ENCODE measurements at places on chromosomes 2 and 18. TPM values are rescaled to one million over a fixed set of nuclear protein-coding genes. Genes with fewer than 3 reads are reported as not detected.

DNA sequence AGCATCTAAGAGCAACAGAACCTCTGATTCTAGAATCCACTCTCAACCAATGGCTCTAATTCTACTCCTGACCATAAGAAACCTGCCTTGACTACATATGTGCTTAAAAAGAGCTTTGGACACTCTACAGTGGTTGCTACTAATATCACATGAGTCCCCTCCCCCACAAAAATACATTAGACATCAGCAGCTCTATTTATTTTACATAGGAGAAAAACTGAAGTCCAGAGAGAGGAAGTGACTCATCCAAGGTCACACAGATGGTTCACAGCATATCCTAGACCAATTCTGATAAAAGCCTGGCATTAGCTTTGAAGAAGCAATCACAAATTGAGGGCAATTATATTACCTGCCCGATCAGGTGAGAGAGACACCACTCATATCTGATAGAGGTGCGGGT lies 49.8 kb downstream of the ALK start:
- H3K27ac ChIP-seq = no peak overlapping the region
- H3K4me1 ChIP-seq = no peaks in the 10 kb centered on the region
- H3K36me3 ChIP-seq = no peaks in the 10 kb centered on the region
- peaks cover 3% of the 10 kb centered on the region for H3K27me3 ChIP-seq
- no peak overlapping the region for H3K4me3 ChIP-seq

- H3K4me3 ChIP-seq = no peak overlapping the region
- no peaks in the 10 kb centered on the region for H3K27me3 ChIP-seq
- DNase-seq = no peak
- H3K36me3 ChIP-seq = peaks cover 5% of the 10 kb centered on the region
- no peak overlapping the region for H3K27ac ChIP-seq
Measured at GRCh38 chr2:235055891-235056516, 104.2 kb downstream of the SH3BP4 start.

GRCh38 chr18:33128581-33128980 lies 311.9 kb downstream of the CCDC178 start:
- H3K36me3 ChIP-seq = no peaks in the 10 kb centered on the region
- H3K4me1 ChIP-seq = no peaks in the 10 kb centered on the region
- H3K4me3 ChIP-seq = no peak overlapping the region
- no peak overlapping the region for H3K27ac ChIP-seq
- DNase-seq = no peak
- H3K27me3 ChIP-seq = no peaks in the 10 kb centered on the region

GRCh38 chr2:233692648-233693047 lies at the start of gene UGT1A6:
UGT1A6 (plus strand) TSS chr2:233692890; CDS start chr2:233693005, 115 bp downstream.
- no peak for DNase-seq
- no peaks in the 10 kb centered on the region for H3K36me3 ChIP-seq
- H3K27ac ChIP-seq = peak within 1 kb of the TSS; percentile 53
- peak within 1 kb of the TSS; percentile 38 for H3K4me3 ChIP-seq

DNA sequence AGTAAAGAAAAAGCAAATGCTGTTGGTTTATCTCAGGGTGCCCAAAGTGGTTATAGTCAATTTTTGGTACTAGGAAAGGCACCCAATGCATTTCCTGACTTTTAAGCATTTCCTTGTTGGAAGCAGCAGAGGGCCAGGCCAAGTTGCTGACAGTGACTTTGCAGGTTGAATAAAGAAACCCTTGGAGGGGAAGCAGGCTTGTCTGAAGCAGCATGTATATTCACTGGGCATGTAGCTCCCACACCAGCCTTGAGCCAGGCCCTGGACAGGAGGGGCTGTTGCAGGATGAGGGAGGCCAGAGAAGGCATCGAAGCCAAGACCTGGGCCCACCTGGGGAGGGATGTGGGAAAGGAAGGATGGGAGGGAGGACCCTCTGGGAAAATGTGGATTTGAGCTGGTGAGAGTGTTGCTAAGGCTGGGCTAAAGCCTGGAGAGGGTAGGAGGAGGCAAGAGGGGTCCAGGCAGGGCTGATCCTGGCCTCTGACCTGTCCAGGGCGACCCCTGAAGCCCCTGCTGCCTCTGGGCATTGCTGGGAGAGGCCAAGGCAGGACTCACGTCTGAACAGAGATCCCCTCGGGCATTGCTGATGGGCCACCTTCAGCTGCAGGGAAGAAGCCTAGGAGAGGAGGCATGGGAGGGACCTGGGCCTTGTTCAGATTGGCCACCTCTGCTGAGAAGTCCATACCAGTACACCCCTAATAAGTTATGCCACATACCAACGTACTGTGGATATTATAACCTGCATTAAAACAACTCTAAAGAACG lies 79.6 kb downstream of the STPG4 start:
- no peaks in the 10 kb centered on the region for H3K36me3 ChIP-seq
- H3K4me3 ChIP-seq = no peak overlapping the region
- H3K4me1 ChIP-seq = peaks cover 32% of the 10 kb centered on the region
- no peak for DNase-seq
- no peak overlapping the region for H3K27ac ChIP-seq

DNA sequence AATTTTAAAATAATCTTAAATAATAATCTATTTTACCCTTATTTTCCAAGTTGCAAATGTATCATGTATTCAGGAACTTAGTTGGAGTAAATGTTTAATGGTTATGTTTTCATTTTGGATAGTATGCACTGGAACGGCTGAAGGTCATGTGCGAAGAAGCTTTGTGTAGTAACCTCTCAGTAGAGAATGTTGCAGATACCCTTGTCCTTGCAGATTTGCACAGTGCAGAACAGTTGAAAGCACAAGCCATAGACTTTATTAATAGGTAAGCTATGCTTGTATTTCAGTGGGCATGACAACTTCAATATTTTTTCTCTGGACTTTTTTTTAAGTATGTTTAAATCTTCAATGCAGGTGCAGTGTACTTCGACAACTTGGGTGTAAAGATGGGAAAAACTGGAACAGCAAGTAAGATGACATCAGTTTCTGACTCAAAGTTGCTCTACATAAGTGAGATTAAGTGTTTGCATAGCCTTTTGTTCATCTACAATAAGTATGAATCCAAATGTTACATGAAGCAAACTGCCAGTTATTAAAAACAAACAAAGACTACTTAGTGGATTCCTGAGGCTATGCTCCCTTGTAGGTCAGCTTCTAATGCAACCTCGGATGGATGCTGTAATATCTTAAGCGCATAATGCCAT lies 63.1 kb downstream of the SPOPL start:
- no peak overlapping the region for H3K27ac ChIP-seq
- no peaks in the 10 kb centered on the region for H3K27me3 ChIP-seq
- no peaks in the 10 kb centered on the region for H3K36me3 ChIP-seq
- no peak for DNase-seq

GRCh38 chr18:68826121-68826520 lies 28.2 kb downstream of the CCDC102B start:
- H3K4me1 ChIP-seq = no peaks in the 10 kb centered on the region
- H3K36me3 ChIP-seq = no peaks in the 10 kb centered on the region
- H3K27me3 ChIP-seq = no peaks in the 10 kb centered on the region
- H3K4me3 ChIP-seq = no peak overlapping the region

GRCh38 chr18:4106407-4107033 lies 348.6 kb downstream of the DLGAP1 start:
- peak; percentile 74 for DNase-seq
- H3K4me1 ChIP-seq = no peaks in the 10 kb centered on the region
- H3K4me3 ChIP-seq = no peak overlapping the region
- H3K27me3 ChIP-seq = no peaks in the 10 kb centered on the region
- H3K36me3 ChIP-seq = no peaks in the 10 kb centered on the region

DNA sequence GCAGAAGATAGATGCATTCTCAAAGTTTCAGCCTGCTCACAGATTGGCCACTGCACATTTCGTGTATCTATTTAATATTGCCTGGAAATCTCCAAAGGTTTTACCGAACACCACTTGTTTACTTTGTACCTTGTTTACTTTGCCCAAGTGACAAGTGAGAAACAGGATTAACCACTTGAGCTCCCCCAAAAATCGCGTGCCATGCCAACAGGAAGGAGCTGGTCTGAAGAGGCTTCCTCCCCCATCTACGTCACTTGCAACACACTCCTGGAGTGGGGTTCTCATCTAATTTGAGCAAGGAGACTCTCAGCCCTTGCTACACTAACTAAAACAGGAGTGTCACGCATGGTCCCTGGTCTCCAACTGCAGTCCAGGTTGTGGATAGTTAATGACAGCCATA lies 212.5 kb upstream of the TMEM200C start:
- H3K27ac ChIP-seq = no peak overlapping the region
- no peaks in the 10 kb centered on the region for H3K4me1 ChIP-seq
- H3K4me3 ChIP-seq = no peak overlapping the region
- no peak for DNase-seq
- no peaks in the 10 kb centered on the region for H3K27me3 ChIP-seq

- H3K27ac ChIP-seq = no peak overlapping the region
- H3K27me3 ChIP-seq = no peaks in the 10 kb centered on the region
- DNase-seq = no peak
- H3K36me3 ChIP-seq = no peaks in the 10 kb centered on the region
Measured at GRCh38 chr18:33960417-33960816, 264.3 kb downstream of the NOL4 start.

Gene LRRTM1
- not detected for polyA plus RNA-seq

Gene ZNF513
- polyA plus RNA-seq = 2.9 TPM

Gene UNC80
- not detected for polyA plus RNA-seq

Gene SLC9A4
- polyA plus RNA-seq = not detected

Gene C1QL2
- not detected for polyA plus RNA-seq

Gene ADD2
- polyA plus RNA-seq = 0.16 TPM

Measured in liver (tissue), 10 donors.